ENCODE measurements at places on chromosomes 16 and 17.

DNA sequence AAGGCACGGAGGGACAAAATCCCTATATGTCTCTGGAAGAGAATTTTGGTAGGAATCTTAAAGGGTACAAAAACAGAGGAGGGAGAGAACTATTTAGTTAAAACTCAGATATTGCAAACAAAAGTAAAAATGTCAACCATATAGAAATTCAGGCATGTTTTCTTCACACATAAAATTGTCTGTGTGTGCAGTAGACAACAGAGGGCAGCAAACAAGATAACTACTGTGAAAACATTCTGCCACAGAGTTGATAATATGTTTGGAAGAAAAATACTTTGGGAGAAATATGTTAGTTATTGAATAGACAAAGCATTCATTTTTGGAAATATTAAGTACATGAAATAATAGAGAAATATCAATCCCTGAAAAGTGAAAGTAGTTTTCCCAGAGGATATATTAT, 56.2 kb downstream of the SNX11 start:
- DNase-seq: no peak

- DNase-seq: no peak
These were observed 251.7 kb upstream of the CACNG5 start for GRCh38 chr17:66583112-66583748.

- DNase-seq: no peak
These were observed 2.2 kb downstream of the DVL2 start for GRCh38 chr17:7232114-7232513.

DNA sequence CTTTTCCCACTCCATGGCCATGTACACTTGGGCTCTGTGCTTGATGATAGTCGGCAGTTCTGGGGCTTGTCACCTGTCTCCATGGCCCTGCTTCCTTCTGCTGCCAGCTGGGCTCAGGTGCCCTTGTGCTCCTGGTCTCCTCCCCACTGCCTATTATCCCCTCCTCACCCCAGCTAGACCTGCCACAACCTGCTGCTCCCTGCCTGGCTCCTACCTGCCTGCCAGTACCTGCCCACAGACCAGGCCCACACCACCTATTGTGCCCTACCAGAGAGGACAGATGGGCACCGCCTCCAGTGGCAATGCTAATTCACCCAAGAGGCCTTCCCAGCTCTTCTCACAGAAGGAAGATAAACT, 538 bp upstream of the RAPGEFL1 start:
- DNase-seq: no peak

DNA sequence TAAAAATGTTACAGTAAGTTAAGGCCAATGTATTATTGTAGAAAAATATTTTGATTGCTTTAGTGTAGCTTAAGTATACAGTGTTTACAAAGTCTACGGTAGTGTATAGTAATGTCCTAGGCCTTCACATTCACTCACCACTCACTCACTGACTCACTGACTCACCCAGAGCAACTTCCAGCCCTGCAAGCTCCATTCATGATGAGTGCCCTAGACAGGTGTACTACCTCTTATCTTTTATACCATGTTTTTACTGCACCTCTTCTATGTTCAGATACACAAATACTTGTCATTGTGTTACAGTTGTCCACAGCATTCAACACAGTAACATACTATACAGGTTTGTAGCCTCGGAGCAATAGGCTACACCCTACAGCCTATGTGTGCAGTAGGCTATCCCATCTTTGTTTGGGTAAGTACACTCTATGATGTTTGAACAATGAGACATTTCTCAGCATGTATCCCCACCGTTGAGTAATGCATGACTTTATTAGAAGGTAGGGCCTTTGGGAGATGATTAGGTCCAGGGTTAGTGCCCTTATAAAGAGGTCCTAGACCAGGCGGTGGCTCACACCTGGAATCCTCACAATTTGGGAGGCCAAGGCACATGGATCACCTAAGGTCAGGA, 117.8 kb downstream of the SLC39A11 start:
- no peak for DNase-seq

GRCh38 chr16:24698308-24698707, 31.1 kb upstream of the TNRC6A start:
- DNase-seq: no peak

DNA sequence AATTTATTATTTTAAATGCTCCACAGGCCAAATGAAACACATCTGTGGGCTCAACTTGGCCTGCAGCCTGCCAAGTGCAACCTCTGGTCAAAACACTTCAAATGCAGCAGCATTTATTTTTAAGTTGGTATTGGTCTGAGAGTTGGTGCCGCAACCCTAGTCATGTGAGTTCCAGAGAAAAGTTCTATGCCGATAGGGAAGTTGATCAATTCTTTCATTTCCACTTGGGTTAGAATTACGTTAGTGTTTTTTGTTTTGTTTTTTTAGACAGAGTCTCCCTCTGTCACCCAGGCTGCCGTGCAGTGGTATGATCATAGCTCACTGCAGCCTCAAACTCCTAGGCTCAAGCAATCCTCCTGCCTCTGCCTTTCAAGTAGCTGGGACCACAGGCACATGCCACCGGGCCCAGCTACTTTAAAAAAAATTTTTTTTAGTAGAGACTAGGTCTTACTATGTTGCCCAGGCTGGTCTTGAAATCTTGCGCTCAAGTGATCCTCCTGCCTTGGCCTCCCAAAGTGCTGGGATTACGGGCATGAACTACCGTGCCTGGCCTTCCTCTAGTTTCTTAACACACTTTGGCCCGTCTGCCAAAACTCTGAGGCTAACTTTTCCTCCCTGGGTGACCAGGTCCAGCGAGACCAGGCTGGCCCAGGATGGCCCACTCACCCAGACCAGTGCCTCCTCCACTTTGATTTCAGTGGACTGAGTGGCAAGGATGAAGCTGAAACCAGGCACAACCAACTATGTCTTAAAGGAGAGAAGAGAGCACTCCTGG, 221.1 kb downstream of the MRTFB start:
- DNase-seq: no peak

DNA sequence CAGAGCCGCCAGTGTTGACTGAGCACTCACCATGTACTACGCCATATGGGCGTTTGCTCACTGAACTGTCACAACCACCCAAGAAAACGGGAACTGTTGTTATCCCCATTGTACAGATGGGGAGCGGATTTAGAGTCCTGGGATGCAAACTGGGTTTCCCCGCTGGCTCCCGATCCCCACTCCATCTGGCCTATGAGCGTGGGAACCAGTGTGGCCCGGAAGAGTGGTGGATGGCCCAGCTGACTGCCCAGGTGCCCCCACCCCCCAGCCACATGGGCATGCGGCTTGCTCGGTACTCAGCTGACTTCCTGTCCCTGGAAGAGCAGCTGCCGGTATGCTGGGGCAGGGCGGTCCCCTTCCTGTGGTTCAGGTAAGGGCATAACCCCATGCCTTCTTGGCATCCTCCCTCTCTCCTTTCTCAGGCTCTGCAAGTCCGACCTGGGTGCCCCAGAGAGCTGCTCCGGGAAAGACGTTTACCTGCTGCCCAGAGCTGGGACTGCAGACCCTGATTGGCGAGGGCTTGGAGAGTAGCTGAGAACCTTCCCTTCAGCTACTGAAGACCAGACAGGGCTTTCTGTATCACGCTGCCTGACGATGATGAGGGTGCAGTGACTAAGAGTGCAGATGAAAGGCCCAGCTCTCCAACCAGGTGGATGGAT, 16.2 kb downstream of the SOCS3 start:
- DNase-seq: peak; percentile 71

DNA sequence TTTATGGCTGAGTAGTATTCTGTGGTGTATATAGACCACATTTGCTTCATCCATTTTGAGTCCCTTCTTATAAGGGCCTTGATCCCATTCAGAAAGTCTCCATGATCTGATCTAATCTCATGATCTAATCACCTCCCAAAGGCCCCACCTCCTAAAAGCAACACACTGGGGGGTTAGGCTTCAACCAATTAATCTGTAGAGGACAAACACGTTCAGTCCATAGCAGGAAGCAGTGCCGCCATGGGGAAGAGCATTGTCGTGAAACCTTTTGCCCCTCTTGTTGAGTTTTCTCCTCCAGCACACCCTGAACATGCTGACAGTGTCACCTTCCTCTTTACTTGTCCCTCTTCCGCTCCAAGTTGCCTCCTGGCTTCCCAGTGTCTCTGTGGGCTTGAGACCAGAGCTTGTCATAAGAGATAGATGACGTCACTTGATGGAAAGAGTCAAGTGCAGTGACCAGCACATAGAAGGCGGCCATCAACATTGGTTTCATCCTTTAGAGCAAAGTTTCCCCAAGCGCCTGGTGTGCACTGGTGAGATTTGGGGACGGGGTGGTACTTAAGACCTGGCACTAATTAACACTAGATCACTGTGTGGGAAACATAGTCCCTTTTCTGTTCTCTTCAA, 74.1 kb downstream of the PRKCB start:
- DNase-seq: no peak

GRCh38 chr16:17384471-17384870, 86.3 kb downstream of the XYLT1 start:
- DNase-seq: no peak

DNA sequence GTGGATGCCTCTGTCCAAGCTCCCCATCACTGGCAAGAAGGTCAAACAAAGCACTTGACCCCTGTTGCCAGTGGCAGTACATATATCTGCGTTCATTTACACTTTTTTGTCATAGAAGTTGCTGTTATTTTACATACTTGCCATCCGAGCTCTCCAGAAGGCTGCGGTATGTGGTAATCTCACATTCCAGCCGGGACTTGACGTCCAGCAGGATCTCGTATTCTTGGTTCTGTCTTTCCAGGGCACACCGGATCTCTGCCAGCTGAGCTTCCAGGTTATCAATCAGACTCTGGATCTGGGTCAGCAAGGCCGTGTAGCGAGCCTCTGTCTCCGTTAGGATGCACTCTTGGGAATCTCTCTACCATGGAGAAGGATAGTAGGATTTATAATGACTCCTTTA, 6.6 kb downstream of the KRT39 start:
- DNase-seq: no peak

DNA sequence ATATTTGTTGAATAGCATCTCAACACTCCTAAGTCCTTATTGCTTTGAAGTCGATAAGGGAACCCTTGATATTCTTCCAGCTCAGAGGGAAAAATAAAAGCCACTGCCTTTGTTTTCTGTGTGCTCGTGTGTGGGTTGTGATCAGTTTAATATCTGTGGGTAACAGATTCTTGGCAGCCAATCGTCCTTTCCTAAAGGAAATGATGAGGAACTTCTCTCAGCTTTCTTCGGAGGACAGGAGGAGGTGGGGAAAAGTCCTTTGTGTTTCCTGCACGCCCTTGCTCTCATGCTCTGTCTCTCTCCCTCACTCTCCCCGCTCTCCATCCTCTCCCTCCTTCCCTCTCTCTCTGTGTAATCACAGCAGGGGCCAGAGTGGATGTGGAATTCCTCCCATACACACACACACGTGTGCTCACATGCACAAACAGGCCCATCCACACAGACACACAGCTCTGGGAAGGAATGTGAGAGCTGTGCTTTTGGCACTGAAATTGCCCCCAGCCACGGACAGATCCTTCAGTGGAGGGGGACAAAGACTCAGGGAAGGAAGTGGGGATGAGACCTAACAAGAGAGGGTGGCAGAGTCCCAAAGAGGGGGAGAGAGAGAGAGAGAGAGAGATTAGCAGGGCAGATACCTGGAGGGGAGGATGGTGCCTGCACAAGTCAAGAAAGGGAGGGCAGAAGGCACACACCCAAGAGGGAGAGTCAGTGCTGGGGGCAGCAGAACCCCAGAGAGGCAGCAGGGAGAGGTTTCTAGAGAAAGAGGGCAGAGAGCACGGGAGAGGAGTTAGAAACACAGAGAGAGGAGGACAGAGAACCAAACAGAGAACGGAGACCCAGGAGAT, 83.5 kb upstream of the PLCG2 start:
- DNase-seq: no peak

- no peak for DNase-seq
These were observed 68.1 kb upstream of the SEC14L1 start for GRCh38 chr17:77072670-77073069.

DNA sequence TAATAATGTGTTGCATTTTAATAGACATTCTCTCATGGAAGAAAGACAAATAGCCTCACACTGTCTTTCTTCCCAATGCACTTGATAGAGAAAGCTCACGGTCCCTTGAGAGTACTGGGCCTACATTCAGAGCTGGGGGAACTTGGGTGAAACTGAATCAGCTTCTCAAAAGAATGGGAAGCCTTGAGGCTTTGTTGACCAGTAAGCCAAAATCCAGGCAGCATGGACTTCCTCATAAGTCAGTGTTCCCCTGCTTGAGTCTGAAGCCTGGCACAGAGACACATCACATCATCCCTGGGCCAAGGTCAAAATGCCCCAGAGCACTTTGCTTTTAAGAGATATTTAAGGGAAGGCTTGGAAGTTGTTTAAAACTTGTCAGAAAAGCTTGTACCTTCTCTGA, 302.2 kb upstream of the SALL1 start:
- no peak for DNase-seq

GRCh38 chr16:85781695-85782370, 17.5 kb downstream of the EMC8 start:
- no peak for DNase-seq

DNA sequence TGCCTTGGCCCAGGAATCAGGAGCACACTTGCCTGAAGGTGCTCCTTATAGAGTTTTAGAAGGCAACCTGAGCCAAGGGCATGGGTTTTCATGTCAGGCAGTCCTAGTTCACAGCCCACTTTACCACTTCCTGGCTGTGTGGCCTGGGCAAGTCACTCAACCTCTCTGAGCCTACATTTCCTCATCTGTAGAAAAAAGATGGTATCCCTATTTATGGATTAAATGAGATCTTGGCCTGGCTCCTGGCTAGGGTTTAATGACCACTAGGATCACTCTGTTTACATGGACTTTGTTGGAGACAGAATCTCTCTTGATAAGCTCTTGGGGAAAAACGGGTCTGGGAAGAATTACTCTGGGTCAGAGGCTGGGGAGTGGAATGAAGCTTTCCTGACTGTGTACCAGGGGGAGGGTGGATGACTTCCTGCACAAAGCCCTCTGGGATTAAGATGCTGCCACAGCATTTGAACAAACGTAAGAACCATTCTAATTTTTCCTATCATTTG, 2.3 kb downstream of the MT2A start:
- DNase-seq: no peak

GRCh38 chr16:2790631-2791030, 3.3 kb upstream of the PRSS33 start:
- no peak for DNase-seq

DNA sequence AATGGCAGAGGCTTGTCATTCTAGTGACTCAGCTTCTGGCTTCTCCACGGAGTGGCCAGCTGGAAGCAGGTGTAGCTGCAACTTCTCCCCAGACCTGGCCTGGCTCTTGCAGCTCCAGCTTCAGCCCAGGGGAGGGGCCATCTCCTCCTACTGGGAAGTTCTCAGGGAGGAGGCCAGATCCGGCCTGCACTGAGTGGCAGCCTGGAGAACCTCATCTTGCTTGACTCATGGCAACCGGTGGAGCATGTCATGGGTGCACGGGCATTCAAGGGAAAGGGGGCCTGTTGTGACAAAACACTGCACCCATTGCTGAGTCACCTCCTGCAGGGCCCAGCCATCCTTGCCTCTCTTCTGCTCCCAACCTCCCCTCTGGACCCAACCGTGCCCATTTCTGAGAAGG, 273.9 kb upstream of the MAF start:
- no peak for DNase-seq
